ENCODE measurements at places on chromosomes 16 and 17.

GRCh38 chr17:17667231-17667630, 14.0 kb upstream of the RAI1 start:
- DNase-seq = no peak

- DNase-seq = no peak
Observed at GRCh38 chr17:18163547-18163946, 20.1 kb upstream of the ALKBH5 start.

GRCh38 chr16:510066-510825, 17.3 kb upstream of the CAPN15 start:
- no peak for DNase-seq

DNA sequence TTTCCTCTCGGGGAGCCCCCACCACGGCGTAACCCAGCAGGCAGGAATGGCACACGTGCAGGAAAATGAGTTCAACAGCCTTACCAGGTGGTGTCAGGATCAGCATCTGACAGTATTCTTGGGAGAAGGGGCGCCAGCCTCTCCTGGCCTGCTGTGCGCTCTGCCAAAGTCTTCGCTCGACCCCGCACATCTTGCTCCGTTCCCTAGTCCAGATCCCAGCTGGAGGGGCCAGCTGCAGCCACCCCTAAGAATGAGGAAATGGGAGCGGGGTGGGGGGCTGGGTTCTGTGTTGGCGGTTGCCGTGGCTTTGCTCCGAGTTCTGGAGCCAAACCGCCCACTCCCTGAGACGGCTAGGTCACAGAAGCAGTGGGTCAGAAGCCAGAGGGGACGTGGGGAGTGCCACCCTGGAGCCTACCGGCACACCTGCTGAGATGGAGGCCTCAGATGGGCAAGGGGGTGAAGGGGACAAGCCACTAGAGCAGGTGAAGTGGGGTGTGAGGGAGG, at the start of gene CHCT1:
CHCT1 (plus strand) TSS at position 328 of the 504 bp plus-strand sequence; CDS start at position 432, 104 bp downstream.
- no peak for DNase-seq

GRCh38 chr17:8192070-8192815, 2.3 kb upstream of the BORCS6 start:
- peak; percentile 91 for DNase-seq

- no peak for DNase-seq
Observed at GRCh38 chr17:46192189-46192438, 1.1 kb downstream of the KANSL1 start.

GRCh38 chr16:88429387-88430184, 23.5 kb upstream of the ZFPM1 start:
- DNase-seq = no peak

DNA sequence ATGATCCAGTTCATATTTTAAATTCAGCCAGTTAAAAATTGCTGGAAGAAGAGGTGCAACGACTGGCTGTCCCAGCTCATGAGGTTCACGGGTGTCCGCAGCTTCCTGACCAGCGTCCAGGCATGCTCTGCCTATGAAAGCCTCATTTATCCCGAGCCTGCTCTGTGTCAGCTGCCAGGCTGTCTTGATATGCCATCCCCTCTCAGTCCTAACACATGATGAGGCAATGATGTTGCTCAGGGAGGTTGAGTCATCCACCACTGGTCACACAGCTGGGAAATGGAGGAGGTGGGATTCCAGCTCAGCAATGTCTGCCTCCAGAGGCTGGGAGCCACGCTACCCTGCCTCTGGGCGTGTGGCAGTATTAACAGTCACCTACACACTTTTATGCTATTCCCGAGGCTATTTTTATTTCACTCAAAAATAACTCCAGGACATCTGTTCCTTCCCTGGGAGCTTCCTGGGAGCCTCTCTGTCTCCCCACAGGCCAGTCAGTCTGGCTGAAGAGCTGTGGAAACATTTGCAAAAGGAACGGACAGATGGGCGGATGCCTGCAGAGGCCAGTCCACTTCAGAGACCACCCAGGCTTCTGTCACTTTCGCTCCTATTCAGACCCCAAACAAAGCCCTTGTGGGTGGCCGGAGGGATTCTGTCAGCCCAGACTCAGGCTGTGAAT, 22.5 kb downstream of the RAB11FIP4 start:
- peak; percentile 72 for DNase-seq

- DNase-seq = no peak
Observed at GRCh38 chr16:23837553-23838308, 1.9 kb downstream of the PRKCB start.

DNA sequence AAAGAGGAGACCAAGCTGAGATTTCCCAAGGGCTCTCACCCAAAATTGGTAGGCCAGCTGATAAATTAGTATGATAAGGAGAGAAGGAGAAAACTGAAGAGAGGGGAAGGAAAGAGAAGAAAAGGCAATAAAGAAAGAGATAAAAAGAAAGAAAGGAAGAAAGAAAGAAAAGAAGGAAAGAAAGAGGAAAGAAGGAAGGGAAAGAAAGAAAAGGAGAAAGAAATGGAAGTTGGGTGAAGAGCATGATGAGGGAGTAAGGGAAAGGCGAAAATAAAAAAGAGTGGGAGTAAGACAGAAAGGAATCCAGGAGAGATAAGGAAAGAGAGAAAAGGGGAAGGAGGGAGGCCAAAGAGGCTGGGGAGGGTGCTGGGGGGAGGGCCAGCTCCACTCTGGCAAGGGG, 95.4 kb downstream of the MRM1 start:
- no peak for DNase-seq

DNA sequence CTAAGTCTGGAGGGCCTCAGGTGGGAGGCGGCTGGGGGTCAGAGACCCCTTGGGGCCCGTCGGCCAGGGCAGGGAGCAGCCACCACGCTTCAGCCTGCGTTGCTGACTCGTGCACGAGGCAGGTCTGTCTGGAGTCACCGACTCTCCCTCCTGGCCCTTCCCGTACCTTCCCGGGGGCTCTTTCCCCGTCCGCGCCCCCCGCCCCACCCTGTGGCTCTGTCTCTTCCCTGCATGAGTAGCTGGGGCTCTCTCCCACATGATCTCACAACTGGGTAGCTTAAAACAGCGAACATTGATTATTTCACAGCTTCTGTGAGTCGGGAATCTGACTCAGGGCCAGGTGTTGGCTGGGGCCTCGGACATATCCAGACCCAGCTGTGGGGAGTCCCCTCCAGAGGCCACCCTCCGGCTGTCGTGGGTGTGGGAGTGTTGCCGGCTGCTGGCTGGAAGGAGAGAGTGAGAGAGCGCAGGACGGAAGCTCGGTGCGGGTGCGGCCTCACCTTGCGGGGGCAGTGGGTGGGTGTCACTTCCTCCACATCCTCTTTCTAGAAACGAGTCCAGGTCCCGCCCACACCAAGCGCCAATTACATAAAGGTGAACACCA, 17.3 kb downstream of the BAHCC1 start:
- DNase-seq = peak; percentile 59

DNA sequence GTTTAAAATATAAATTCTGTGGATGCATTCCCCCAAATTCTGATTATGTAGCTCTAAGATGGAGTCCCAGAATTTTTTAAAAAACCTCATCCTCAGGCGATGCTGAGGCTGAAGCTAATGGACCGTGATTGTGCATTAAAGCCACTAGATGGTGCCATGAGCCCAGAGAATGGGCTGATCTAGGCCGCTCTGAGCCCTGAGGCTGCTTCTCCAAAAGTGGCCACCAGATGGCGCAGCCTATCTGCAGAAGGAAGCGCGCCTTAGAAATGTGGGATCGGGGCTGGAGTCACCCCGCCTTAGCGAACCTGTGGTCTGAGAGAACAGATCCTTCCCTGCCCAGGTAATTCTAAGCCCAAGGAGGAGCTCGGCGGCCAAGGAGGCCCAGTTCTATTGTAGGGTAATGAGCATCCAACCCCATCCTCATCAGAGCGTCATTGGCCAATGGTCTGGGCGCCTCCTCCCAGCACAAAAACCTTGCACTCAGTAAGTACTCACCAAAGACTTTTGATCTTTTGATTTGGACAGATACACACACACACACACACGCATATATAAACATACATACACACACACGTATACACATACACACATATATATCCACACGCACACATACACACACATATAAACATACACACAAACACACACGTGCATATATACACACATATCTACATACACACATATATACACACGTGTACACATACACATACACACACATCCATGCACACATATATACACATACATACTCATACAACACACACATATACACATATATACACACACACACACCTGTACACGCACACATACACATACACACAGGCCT, 13.7 kb upstream of the MMP2 start:
- peak; percentile 46 for DNase-seq

DNA sequence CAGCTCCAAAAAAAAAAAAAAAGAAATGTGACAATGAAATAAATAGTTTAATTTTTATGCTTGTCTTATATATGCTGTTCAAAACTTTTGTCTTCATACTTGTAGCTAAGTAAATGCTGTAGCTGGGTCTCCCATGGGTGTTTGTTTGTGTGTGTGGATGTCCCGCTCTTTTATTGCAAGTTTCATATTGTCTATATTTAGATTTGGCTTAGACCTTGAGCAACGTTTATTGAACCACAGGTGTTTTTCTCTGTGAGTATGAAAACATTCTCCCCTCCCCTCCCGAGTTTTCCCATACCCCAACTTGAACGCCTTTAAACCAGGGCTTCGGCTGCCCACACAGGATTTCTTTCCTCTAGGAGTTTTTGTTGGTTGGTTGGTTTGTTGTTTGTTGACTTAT, 45.2 kb downstream of the MFSD11 start:
- no peak for DNase-seq

DNA sequence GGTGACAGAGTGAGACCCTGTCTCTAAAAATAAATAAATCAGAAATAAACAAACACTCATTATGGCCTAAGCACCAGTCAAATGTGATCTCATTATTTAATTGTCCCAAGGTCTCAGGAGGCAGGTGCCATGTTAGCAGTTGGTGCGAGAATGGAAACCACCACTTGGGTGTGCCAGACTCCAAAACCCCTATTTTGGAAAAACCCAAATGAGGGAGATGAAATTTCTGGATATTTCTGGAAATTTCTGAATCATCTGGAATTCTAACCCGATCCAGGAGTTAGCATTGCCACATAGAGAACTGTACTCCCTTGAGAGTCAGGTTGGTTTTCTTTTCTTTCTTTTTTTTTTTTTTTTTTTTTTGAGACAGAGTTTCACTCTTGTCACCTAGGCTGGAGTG, 264.0 kb downstream of the XYLT1 start:
- DNase-seq = no peak

DNA sequence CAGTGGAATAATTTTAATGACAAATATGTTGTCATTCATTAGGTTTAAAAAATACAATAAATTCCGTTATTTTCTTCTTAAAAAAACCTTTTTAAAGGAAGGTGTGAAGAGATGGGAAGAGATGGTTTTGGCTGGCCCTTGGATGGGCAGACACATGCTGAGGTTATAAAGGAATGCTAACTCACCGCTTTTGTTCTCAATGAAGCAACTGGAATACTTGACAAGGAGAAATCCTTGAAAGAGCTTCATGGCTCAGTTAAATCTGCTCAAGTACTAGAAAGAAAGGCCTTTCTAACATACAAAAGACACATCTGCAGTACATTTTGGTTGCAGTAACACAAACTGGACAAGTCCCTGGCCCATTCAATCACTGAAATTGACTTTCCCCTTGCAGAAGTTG, 158.3 kb upstream of the KCNJ16 start:
- DNase-seq = no peak

Measured in foreskin keratinocyte (primary cell).